Suppressor macrophage treated with lipopolysaccharide for 1 hour (primary cell): ENCODE measurements at places on chromosomes 5 and 9.
A peak's percentile ranks its signal among the peaks of the same experiment; 100 is the strongest.

DNA sequence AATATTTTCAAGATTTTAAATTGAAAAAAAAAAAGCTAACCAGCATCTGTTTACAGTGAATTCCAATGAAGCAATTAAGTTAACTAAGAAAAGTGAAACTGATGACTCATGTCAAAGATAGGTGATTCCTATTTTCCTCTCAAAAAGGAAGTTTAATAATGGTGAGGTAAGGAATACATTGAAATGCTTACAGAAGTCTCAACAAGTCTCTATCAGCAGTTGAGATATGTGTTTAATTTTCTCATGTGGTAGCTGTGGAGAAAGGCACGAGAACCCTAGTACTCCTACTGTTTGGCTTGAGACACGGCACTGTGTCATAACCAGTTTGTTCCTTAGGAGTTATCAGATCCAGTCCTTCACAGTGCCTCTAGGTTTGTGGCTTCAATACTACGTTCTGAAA, 114.5 kb downstream of the SLC25A46 start:
- DNase-seq, result no peak

DNA sequence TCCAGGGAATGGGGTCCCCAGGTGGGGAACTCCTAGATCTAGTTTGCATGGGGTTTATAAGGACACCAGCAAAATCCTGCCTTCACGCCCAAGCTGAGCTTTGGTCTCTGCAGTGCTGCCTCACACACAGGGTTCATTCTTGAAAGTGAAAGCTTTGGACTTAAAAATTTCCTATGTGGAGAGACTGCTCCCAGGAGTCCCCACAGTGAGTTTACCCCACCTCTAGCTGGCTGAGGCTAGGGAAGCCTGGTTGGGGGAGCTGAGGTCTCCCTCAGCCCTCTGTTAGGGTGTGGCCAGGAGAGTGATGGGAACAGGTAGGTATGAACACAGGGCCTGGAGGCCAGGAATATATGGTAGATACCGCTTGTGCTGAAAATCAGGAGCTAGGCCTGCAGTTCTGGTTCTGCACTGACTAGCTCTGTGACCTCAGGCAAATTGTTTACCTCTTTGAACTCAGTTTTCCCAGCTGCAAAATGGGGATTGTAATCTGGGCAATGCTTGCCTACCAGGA, 41.5 kb upstream of the LARP1 start:
- no peak for DNase-seq

DNA sequence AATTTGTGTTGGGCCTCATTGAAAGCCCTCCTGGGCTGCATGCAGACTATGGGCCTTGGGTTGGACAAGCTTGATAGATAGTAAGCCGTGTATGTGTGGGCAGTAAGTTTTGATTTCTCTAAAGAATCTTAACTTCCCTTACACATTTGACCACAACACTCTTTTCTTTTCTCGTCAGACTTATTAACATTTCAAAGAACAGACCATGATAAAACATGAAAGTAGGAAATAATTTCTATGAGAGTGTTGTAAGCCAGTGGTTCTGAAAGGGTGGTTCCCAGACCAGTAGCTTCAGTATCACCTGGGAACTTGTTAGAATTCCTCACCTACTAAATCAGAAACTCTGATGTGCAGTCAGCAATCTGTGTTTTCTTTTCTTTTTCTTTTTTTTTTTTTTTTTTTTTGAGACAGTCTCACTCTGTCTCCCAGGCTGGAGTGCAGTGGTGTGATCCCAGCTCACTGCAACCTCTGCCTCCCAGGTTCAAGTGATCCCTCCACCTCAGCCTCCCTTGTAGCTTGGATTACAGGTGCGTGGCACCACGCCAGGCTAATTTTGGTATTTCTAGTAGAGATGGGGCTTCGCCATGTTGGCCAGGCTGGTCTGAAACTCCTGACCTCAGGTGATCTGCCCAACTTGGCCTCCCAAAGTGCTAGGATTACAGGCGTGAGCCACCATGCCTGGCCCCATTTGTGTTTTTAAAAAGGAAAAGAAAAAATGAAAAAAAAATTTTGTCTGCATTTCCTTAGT, 20.0 kb upstream of the GCNT1 start:
- DNase-seq, result no peak

- DNase-seq, result no peak
Measured at GRCh38 chr9:2576631-2577030, 45.0 kb upstream of the VLDLR start.

DNA sequence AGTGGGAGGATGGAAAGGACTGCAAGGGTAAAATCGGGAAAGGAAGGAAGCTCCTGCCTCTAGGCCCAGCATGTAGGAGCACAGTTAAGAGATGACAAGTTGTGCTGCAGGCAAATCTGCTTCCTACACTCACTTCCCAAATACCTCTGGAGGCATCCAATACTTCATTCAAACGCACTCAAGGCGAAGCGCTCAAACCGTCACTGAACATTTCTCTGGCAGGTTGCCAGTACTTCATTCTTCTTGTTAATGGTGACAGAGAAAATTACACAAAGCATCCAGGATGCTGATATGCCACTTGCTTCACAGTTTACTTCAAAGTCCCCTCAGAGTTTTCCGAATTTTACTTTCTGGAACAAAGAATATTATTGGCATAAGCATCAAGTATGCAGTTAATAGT, 59.8 kb downstream of the NREP start:
- no peak for DNase-seq

- DNase-seq, result no peak
Measured at GRCh38 chr9:23821375-23822181, 4.5 kb downstream of the ELAVL2 start.

GRCh38 chr9:70675868-70676370, 261.5 kb upstream of the KLF9 start:
- no peak for DNase-seq

DNA sequence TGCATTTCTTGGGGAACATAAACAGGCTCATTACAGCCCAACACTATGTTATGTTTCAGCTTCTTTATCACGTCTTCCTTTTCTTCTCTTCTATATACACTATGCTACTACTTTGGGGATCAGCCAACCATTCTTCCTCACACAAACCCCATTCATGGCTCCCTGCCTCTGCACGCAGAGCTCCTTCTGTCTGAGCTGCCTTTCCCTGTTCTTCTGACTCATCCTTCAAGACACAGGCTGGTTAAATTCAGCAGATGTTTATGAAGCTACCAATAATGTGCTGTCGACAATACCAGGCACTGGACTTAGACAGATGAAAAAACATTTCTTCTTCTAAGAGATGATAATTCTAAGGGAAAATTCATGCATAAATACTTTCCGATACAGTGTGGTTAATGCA, 102.5 kb upstream of the TXNDC8 start:
- no peak for DNase-seq

GRCh38 chr9:115198001-115198400, 80.0 kb upstream of the TNC start:
- DNase-seq, result peak; percentile 61

- DNase-seq, result no peak
Measured at GRCh38 chr5:38433160-38433861, 123.1 kb downstream of the LIFR start.

GRCh38 chr9:86488794-86489193, 134.6 kb upstream of the TUT7 start:
- no peak for DNase-seq

GRCh38 chr5:169307646-169308045, 6.7 kb upstream of the SLIT3 start:
- no peak for DNase-seq

GRCh38 chr9:90459321-90459720, 183.3 kb downstream of the DIRAS2 start:
- DNase-seq, result no peak
